AG10803 (cell line): ENCODE measurements at places on chromosomes 5 and 9.

- no peak for DNase-seq
Measured at GRCh38 chr5:136906545-136906944, 541.2 kb upstream of the TRPC7 start.

GRCh38 chr9:134365791-134366222 is 39.6 kb downstream of the RXRA start:
- DNase-seq, result peak; percentile 65

DNA sequence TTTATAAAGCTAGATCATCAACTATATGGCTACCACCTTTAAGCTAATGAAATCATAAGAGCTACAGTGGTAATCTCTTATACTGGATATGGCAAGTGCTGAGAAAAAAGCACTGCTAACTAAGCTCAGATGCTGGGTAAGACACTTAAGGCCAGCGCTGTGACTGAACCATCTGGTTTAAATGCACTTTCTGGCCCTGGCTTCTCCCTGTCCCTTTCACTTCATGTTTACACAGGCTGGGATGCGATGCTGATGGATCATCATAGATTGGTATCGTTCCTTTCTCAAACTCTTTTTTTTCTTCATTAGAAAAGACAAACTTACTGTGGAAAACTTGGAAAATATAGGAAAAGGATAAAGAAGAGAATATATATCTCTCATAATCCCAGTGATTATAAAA is 52.3 kb downstream of the KIF24 start:
- peak; percentile 41 for DNase-seq

GRCh38 chr5:72434781-72435437 is 72.3 kb downstream of the ZNF366 start:
- peak; percentile 11 for DNase-seq

DNA sequence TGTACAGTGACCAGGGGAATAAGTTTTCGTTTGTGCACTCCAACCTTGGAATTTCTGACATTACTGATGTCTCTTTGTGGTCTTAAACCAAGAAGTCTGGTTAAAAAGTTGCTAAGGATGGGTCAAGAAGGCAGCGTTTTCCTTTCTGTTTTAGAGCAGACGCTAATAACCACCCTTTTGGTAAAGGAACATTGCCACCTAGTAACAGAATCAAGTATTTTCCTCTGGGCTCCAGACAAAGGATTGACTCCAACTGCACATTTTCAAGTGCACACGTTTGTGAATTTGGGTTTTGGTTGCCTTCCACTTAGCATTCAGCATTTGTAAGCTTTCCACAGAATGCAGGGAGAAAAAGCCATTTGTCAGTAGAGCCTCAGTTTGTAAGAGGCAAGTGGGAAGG is 22.2 kb upstream of the CEP78 start:
- DNase-seq, result peak; percentile 30

DNA sequence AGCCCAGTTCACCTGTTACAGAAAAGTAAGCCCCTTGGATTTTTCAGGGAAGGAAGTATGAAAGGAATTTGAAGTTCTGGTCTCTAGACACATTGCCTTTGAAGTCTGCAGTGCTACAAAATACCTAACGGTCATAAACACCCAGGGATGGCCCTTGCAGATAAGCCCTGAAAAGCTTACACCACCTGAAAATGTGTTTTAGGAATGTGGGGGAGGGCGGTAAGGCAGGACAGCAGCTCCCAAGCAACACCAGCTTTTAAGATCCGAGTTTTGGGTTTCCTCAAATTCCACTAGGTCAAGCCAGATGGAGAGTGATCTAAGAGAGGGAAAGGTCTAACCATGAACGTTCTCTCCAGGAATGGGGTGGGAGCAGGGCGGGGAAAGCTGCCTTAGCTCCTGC is 114.1 kb upstream of the PANK3 start:
- DNase-seq, result no peak

GRCh38 chr5:134846641-134846960 is 833 bp downstream of the C5orf24 start:
- DNase-seq, result no peak

- DNase-seq, result no peak
Measured at GRCh38 chr5:91706785-91707520, 323.8 kb upstream of the ARRDC3 start.
